ENCODE measurements at places on chromosomes 16 and 17.

DNA sequence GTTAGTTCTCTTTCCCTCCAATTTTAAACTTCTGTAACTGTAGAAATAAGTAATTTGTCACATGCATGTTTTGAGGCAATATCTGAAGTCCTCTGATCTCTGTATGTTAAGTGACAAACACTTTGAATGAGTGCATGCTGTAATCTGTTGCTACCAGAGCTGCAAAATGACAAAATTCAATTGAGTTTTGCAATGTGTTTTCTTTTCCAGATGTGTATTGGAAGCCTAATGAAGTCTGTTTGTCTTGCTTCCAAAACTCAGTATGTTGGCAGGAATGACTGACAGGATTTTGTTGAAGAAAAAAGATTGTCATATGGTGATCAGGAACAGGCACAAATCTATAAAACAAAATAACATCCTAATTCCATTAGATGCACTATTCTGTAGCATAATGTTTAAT is 561.6 kb upstream of the CDH8 start:
- no peak for DNase-seq

DNA sequence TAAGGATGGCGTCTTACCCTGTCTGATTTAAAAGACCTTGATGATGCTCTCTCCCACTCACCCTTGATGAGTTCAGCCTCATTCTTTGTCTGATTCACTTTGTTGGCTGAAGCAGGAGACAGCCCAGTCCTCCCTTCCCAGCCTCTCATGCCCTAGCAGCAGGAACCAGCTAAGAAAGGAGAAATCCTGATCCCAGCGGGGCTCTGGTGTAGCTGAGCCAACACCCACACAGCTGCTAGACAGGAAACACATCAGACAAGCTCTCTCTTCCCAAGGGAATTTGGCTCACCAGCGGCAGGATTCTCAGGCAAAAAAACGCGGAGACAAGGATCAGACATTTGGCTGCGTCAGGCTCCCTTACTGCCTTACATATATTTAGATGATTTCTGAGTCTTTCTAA is 211.5 kb downstream of the CDH11 start:
- DNase-seq = no peak

- peak; percentile 40 for DNase-seq
Observed at GRCh38 chr17:42531455-42532354, 4.3 kb upstream of the NAGLU start.

DNA sequence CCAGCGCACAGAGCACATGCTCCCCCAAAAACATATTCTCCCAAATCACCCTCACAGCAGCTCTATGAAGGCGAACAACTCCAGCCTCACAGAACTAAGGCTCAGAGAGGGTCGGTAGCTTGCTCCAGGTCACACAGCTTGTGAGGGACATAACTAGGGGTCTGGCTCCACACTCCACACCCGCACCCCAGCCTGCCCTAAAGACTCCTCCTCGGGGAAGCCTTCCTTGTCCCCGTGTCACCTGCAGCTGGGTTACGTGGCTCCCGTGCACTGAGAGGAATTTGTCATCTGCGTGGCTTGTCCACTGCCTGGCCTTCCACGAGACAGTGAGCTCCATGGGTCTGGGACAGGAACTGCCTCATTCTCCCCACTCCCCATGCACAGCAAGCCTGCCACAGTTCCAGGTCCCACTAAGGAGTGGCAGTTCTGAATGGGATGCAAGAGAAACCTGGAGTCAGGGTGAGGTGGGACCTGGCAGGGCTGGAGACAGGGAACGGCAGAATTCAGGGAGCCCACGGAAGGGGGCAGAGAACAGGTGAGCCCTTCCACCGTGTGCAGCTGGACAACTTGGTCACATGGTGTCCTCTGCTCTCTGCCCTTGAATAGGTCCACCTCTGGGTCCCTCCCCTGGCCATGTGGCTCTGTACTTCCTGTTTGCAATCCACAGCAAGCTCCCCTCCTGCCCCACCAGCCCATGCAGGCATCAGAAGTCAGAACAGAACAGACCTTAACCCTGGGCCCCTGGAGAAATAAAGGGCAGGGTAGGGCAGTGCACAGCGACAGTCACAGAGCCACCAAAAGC is 27.4 kb downstream of the TNFRSF13B start:
- DNase-seq = no peak

- DNase-seq = no peak
Observed at GRCh38 chr16:85513649-85514048, 99.5 kb upstream of the GSE1 start.

GRCh38 chr16:46727184-46727583 is 21.0 kb downstream of the MYLK3 start:
- no peak for DNase-seq

GRCh38 chr16:85963753-85964285 is 64.9 kb downstream of the IRF8 start:
- DNase-seq = no peak

- DNase-seq = no peak
Observed at GRCh38 chr17:80270836-80271235, 10.2 kb downstream of the RNF213 start.

DNA sequence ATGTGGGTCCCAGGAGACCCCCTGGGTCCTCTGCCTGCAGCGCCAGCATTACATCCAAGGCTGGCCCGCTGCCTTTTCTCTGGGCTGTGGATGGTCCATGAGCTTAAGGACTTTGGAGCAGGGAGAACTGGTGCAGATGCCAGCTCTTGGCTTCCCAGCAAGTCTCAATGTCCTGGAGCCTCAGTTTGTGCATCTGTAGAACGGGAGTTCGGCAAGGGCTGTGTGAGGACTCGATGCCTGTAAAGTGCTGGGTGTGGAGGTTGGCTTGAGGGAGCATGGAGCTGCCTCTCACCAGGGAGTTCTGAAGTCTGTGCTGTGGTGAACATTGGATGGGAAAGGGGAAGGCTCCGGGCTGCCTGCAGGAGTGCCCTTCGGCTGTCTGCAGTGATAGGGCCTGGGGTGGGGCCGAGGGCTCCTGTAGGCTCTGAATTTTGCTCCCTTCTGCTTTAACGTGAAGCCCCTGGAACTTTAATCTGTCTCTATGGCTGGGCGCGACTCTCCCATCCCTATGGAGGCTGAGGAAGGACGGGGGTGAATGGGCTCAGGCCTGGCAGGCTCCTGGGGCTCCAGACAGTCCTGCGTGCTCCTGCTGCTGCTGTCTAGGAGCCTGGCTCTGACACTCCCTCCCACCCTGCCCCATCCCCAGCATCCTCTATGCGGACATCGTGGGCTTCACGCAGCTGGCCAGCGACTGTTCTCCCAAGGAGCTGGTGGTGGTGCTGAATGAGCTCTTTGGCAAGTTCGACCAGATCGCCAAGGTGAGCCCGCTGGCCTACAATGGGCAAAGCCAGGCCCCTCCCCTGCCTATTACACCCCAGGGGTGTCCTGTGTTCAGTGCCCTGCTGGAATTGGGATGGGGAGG is 27.9 kb downstream of the ADCY7 start:
- DNase-seq = no peak

GRCh38 chr16:17131351-17131750 is 339.4 kb downstream of the XYLT1 start:
- no peak for DNase-seq

DNA sequence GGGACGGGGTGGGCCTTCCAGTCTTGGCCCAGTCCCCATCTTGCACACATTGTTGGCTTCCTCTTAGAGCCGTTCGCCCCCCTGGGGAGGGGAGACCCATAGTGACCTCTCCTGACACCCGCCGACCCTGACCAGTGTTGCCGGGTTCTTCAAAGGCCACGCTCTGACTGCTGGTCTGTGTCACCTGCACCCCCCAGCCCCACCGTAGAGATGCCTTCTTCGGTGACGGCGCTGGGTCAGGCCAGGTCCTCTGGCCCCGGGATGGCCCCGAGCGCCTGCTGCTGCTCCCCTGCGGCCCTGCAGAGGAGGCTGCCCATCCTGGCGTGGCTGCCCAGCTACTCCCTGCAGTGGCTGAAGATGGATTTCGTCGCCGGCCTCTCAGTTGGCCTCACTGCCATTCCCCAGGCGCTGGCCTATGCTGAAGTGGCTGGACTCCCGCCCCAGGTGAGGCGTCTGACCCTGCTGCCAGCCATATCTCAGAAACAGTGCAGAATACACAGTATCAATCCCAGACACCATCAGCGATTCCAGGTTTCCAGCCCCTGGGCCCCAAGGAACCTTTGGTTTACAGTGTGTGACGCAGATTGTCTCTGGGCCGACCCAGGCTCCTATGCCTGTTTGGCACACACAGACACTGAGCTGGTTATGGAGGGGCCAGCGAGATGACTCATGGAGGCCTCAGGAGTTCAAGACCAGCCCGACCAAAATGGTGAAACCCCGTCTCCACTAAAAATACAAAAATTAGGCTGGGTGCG is 1.3 kb downstream of the SLC26A11 start:
- DNase-seq = no peak

- DNase-seq = no peak
Observed at GRCh38 chr16:12545792-12546342, 257.8 kb downstream of the CPPED1 start.

DNA sequence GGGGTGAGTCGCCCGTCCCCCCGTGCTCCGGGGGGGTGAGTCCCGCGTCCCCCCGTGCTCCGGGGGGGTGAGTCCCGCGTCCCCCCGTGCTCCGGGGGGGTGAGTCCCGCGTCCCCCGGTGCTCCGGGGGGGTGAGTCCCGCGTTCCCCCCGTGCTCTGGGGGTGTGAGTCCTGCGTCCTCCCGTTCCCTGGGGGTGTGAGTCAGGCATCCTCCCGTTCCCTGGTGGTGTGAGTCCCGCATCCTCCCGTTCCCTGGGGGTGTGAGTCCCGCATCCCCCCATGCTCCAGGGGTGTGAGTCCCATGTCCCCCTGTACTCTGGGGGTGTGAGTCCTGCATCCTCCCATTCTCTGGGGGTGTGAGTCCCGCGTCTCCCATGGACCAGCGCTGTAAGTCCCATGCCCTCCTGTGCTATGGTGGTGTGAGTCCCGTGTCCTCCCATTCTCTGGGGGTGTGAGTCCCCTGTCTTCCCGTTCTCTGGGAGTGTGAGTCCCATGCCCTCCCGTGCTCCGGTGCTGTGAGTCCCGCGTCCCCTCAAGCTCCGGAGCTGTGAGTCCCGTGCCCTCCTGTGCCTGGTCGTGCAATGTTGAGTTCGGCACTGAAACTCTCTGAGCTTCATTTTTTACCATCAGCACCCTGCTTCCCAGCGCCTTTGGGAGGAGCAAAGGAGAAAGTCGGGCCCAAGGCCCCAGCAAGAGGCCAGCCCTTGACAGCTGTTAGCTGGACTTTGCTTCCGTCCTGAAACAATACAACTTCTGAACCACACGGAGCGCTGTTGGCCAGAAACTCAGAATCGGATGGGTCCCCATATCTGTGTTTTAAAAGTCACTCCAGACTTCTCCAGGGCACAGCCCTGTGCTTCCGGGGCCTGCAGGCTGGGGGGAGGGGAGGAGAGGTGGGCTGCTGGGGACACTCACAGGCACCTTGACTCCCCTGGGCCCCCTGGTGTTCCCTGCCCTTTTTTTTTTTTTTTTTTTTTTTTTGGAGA is 11.5 kb upstream of the ZC3H18 start:
- DNase-seq = no peak

DNA sequence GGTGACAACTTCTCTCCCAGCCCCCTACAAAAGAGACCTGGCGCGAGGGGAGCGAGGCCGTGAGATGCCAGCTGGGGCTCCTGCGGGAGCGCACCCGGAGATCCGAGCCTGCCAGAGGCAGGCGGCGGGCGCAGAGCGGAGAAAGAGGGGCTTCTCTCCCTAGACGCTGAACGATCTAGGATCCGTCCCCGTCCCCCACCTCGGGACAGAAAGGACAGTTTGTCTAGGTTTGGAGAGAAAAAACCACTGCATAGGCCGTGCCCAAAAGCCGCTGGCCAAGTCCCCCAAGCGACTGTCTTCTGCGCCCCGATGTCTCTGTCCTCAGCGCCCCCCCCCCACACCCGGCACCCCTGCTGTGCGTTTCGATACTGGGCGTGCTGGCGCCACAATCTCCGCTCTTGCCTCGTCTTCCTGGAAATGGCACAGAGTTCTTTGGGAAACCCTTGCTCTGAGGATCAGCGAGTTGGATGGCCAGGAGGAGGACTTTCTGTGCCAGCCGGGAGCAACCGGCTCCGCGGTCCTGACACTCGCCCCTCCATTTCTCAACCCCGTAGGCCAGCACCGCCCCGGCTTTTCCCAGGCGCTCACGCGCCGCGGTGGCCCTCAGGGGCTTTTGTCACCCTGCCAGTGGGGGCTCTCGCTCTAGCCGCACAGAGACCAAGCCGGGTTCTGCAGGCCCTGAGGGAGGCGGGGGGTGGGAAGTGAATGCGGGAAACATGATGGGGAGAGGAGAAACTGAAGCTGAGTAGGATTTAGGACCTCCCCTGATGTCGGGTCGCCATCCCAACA is 1.0 kb downstream of the SSTR2 start:
- no peak for DNase-seq

DNA sequence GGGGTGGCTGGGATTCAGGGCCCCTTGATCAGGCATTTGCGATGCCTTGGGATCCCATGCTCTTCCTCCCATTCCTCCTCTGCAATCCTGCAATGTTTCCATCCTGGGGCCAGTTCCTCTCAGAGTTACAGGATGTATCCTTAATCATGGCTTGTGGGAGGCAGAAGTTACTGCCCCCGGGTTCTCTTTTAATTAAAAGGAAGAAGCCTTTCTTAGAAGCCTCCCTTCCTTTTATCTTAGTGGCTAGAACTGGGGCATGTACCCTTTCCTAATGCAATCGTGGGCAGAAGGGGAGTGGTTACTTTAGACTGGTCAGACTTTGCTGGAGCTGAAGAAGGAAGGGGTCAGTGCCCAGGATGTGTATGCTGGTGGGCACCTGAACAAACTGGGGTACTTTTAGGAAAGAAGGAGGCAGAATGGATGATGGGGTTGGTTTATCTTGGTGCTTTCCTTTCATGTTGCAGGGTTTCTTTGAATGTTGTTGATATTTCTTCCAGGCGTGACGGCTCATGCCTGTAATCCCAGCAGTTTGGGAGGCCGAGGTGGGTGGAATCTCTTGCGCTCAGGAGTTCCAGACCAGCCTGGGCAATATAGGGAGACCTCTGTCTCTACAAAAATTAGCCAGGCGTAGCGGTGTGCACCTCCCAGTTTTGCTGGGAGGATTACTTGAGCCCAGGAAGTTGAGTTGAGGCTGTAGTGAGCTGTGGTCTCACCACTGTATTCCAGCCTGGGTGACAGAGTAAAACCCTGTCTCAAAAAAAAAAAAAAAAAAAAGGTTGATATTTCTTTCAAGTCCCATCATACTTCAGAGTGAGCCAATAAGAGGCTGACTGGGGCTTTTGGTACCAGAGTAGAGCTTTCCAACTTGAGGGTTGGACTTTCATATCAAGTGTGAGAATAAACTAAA is 13.2 kb upstream of the SPN start:
- DNase-seq = no peak

DNA sequence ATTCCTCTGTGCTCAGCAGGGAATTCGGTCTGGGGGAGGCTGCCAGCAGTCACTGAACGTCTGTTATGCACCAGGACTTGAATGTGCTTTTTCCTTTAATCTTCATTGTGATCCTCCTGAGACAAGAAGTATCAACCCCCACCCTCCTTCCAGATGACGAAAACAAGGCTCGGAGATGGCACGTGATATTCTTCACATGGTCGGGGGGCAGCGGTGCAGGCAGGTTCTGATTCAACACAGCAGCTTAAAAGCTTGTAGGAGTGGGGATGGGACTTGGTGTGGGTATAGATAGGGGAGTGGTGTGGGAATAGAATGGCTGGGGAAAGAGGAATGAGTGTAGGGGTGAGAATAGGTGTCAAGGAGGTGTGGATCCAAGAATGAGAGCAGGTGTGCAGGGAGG is 6.4 kb downstream of the NECAB2 start:
- no peak for DNase-seq

- no peak for DNase-seq
Observed at GRCh38 chr16:2787961-2788360, 601 bp upstream of the PRSS33 start.

- DNase-seq = no peak
Observed at GRCh38 chr16:31094088-31094423, 541 bp downstream of the VKORC1 start.

- no peak for DNase-seq
Observed at GRCh38 chr16:22888791-22889190, 74.8 kb downstream of the HS3ST2 start.

All from activated effector memory CD4-positive, alpha-beta T cell treated with Interleukin-2 at 50 U/mL for 16 hours (primary cell).